ENCODE measurements at places on chromosomes 4 and X.
A peak's percentile ranks its signal among the peaks of the same experiment; 100 is the strongest.

GRCh38 chr4:128877934-128878333, 68.4 kb downstream of the JADE1 start:
- no peak for DNase-seq

- DNase-seq = no peak
Measured at GRCh38 chr4:98496152-98496845, 162.1 kb downstream of the TSPAN5 start.

DNA sequence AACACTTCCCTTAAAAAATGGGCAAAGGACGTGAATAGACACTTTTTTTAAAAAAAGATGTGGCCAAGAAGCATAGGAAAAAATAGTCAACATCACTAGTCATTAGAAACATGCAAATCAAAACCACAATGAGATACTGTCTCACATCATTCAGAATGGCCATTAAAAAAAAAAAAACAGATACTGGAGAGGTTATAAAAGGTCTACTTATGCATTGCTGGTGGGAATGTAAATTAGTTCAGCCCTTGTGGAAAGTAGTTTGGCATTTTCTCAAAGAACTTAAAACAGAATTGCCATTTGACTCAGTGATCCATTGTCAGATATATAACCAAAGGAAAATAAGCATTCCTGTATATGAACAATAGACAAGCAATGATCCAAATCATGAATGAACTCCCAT, 352.8 kb upstream of the EPHA5 start:
- no peak for DNase-seq

- DNase-seq = no peak
Measured at GRCh38 chrX:86887341-86887740, 630.3 kb upstream of the KLHL4 start.

DNA sequence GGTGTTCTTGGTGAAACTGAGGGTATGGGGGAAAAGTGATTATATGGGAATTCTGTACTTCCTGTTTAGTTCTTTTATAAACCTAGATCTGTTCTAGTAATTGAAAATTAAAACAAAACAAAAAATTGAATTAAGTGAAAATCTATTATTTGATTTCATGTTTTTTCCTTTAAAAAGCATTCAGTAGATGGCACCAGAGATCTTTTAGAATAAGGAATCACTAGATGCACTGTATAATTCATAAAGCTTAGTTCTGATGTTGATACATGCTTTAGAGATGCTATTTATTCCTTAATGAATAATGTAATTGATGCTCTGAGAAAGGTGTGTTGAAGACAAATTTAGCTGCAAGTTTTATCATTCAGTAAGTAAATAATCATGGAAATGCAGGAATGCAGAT, 87.3 kb downstream of the LCORL start:
- DNase-seq = no peak

- peak; percentile 5 for DNase-seq
Measured at GRCh38 chrX:103792916-103793544, 16.4 kb downstream of the PLP1 start.

DNA sequence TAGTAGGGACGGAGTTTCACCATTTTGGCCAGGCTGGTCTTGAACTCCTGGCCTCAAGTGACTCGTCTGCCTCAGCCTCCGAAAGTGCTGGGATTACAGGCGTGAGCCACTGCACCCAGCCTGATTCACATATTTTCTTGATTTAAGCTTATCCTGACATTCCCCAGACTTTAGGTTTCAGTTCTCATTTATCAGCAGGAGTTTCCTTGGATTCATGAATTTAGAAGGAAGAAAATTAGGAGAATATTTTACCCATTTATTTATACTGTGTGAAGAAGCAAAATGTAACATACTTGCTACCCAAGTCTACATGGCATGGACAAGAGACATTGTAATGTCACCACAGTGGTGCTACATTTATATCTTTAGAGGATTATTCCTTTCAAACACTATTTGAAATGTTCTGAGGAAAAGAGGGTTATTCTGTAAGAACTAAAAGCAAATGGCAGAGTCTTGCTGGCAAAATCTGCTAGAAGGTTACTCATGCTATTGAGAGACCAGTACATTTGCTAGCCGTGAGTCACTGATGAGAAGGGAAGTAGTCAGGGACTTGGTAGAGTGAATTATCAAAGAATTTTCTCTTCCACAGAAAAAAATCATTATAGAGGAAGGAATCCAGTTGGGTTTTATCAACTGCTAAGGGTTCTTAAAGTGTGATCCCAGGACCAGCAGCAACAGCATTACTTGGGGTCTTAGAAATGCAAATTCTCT, 26.1 kb upstream of the CFAP299 start:
- DNase-seq = peak; percentile 57

DNA sequence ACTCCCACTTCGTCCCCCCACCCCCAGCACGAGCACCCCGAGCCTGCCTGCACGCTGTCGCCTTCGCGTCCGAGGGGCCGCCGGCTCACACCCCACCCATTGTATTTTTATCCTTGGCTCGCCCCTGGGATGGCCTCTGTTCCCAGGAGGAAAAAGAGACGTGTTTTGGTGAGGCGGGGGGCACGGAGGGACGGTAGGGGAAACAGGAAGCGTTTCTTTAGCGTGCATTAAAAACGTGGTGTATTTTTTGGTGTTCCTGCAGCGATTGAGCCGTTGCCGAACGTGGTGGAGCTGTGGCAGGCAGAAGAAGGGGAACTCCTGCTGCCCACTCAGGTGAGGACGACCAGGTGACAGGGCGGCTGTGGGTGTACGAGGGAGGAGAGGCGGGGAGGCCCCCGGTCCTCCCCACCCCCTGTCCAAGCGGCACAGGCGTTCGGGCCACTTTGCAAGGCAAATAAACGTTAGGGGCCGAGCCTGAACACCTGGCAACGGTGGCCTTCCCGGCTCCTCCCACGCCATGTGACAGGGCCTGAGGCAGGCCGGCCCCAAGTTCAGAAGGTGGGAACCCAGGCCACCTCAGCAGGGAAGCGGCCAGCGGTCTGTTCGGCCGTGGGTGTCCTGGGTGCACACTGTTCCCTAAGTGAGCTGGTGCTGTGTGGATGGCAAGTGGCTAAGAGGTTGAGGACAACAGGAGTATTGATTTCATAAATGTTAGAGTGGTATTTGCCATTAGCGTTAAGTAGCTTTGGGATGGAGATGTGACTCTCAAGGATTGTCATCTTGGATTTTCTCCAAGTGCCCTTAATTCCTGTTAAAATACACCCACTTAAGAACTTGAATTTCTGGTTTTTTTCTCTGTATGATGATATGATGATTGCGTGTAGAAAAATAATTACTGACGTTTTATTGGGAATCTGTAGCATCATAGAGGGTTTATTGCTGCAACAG, 1.1 kb downstream of the TMEM131L start:
- no peak for DNase-seq

- no peak for DNase-seq
Measured at GRCh38 chr4:86718152-86718551, 124.0 kb downstream of the PTPN13 start.

DNA sequence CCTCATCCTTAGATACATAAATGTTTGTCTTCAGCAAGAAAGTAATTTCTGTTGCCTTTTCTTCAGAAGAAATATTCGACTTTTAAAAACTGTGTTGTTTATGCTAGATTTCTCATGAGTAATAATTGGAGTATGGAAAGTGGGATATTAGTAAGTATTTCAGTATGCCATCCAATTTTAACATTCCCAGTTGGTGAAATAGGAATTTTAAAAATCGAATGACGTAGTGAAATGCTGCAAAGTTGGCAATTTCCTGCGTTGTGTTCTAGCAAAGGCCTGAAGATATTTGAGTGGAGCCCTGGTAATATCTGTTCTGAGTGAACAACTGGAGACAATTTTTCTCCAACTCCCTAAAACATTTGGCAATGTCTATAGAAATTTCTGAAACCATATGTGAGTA, 190.1 kb downstream of the ZNF330 start:
- no peak for DNase-seq

- DNase-seq = no peak
Measured at GRCh38 chr4:177555007-177555574, 112.9 kb upstream of the AGA start.

- no peak for DNase-seq
Measured at GRCh38 chr4:145154573-145154972, 25.8 kb downstream of the OTUD4 start.

GRCh38 chr4:23023121-23023520, 330.4 kb downstream of the GBA3 start:
- DNase-seq = no peak

DNA sequence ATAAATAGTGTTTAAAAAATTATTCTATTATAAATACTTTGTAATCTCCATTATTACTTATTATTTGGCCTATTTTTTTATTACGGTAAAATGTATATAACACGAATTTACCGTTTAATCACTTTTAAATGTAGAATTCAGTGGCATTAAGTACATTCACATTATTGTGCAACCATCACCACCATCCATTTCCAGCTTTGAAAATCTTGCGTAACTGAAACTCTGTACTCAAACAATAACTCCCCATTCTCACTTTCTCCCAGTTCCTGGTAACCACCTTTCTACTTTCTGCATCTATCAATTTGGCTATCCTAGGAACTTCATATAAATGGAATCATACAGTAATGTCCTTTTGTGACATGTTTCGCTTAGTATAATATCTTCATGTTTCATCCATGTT, 45.7 kb downstream of the PASD1 start:
- no peak for DNase-seq

GRCh38 chr4:76897536-76898384, at the start of gene SOWAHB:
TSS of gene SOWAHB (minus strand) at chr4:76898144. CDS start at chr4:76897849, 295 bp downstream.
- DNase-seq = peak; percentile 81

DNA sequence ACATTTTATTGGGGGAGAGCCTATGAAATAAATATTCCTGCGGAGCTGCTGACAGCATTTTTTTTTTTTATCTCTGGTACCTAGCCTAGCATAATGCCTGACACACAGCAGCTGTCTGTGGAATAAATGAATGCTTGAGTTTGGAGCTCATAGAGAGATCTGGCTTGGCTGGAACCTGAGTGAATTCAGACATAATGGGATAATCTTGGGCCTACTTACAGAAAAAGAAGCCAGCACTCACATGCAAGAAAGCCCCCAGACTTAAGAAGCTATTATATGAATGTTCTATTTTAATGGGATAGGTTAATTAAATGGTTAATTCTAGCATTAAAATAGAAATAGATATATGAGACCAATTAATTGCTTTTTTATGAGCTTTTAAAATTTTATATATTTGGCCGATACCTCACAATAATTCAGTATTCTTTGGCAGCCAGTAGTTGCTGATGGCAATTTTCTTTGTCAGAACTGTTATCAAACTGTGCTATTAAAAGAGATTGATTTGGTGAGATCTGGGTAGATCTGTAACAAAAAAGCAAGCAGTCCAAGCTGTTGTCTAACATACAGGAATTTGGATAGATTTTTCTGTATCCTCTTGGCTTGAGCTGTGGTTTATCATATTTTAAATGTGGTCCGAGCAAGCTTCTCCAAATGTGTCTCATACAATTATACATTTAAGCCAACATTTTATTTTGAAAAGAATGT, 654.2 kb downstream of the PCDH7 start:
- no peak for DNase-seq

GRCh38 chrX:38112566-38112965, 106.2 kb downstream of the SYTL5 start:
- no peak for DNase-seq

All from epithelial cell of prostate (primary cell).